ENCODE measurements at places on chromosomes 12 and 14. TPM values are rescaled to one million over a fixed set of nuclear protein-coding genes. Genes with fewer than 3 reads are reported as not detected.

DNA sequence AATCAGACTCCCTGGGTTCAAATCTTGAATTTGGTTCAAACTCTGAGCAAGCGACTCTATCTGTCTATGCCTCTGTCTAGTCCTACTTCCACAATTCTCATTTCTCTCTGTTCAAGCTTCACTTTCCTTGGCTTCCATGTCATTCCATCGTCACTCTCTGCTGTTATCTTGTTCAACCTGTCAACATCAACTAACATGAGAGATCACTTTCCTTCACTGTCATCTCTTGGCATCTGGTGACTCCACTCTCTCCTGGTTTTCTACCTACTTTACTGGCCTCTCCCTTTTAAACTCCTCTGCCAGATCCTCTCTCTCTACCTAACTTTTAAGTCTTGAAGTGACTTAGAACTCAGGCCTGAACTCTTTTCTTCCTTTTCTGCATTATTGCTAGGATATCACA, 240.2 kb downstream of the BCAT1 start:
- DNase-seq = no peak

DNA sequence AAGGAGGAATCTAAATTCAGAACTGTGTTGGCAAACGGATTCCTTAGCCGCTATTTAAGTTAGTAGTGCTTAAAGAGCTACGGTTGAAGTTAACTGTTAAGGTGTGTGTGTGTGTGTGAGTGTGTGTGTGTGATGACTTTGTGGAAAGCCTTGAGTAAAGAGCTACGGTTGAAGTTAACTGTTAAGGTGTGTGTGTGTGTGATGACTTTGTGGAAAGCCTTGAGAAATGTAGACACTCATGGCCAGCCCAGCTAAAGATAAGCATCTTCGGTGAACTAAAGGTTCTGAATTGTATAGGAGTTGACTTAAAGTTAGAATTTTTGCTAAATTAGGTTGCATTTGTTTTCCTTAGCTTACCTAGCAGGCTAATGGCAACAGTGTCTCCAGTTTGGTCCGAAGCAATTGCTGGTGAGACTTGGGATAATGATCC, 1.4 kb downstream of the KTN1 start:
- DNase-seq = no peak

- no peak for DNase-seq
These were observed 221.5 kb upstream of the DAAM1 start for GRCh38 chr14:58966997-58967396.

- no peak for DNase-seq
These were observed 7.8 kb upstream of the KRT72 start for GRCh38 chr12:52608826-52609630.

DNA sequence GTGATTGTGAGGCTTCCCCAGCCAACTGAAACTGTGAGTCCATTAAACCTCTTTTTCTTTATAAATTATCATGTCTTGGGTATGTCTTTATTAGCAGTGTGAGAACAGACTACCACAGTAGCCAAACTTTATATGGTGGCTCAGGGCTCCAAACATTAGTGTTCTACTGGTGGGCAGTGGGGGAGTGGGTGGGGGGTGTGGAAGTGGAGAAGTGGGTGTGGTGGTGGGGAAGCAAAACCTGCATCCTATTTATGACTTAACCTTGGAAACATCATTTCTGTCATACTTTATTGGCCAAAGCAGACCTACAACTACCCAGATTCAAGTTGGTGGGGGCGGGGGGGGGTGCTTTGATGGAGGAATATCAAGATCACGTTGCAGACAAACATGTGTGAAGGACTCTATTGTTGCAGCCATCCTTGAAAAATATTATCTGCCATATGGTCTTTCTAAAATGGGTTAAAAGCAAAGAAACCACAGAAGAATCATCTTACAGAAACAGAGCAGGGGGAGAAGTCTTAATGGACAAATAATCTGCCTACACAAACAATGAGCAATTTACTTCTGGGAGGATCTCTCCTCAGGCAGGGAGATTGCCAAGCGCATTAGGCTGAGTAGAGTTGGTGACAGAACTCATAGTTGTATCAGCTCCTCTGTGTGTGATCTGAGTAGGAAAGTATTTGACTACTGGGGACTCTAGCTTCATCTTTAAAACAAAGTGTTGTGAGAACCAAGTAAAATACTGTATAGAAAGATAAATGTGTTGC, 1.4 kb upstream of the PWP1 start:
- DNase-seq = no peak

- peak; percentile 89 for DNase-seq
These were observed 43.3 kb upstream of the PTPRO start for GRCh38 chr12:15278816-15279658.

DNA sequence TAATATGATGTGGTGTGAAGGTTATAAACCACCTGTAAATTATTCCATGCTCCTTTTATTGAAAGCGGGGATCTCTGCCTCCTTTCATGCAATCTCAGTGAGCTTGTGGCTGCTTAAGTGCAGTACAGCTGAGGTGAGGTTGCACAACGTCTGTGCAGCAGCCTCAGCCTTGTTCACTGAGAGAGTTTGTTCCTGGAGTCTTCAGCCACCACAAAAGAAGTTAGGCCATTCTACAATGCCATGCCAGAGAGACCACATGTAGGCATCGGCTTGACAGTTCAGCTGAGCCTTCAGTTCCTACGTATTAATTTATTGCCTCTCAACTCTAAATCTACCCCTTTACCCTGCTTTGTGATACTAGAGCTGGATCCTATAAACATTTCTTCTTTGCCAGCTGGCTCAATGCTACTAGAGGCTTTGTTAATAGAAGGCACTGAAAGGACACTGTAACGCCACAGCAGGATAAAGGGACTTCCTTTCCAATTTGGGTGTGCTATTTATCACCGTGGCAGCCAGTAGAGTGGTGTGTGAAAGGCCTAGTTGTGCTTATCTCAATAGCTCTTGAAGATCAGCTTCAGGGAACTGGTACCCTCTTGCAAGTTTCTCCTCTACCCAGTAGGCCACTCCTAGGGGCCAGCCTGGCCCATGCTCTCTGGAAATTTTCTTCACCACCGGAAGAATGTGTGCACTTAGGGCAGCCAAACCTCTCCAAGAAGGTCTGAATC, 337.7 kb downstream of the IPO8 start:
- no peak for DNase-seq

The OTX2 gene
- not detected for total RNA-seq

The BCL2L2 gene
- total RNA-seq = 43.9 TPM

The CLEC1A gene
- 9.7 TPM for total RNA-seq

Measured in lower lobe of right lung (tissue), 2 donors.